ENCODE measurements at places on chromosomes 12 and 14.

- no peak for DNase-seq
These were observed 28.8 kb downstream of the KIF21A start for GRCh38 chr12:39413836-39414771.

DNA sequence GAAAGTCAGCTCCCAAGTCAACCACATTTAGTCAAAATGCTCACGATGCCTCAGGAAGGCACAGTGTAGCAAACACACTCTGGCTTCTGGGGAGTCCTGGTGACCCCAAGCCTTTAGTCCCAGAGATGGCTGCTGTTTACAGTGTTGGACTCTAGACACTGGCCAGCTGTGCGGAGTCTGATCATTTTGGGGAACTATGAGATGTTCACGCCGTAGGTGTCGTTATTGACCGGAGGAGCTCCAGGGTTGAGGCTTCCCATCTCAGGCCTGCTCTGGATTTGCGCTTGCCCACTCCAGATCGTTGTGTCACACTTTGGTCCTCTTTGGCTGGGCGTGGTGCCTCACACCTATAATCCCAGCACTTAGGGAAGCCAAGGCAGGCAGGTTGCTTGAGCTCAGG, 27.7 kb downstream of the BRI3BP start:
- DNase-seq = no peak

DNA sequence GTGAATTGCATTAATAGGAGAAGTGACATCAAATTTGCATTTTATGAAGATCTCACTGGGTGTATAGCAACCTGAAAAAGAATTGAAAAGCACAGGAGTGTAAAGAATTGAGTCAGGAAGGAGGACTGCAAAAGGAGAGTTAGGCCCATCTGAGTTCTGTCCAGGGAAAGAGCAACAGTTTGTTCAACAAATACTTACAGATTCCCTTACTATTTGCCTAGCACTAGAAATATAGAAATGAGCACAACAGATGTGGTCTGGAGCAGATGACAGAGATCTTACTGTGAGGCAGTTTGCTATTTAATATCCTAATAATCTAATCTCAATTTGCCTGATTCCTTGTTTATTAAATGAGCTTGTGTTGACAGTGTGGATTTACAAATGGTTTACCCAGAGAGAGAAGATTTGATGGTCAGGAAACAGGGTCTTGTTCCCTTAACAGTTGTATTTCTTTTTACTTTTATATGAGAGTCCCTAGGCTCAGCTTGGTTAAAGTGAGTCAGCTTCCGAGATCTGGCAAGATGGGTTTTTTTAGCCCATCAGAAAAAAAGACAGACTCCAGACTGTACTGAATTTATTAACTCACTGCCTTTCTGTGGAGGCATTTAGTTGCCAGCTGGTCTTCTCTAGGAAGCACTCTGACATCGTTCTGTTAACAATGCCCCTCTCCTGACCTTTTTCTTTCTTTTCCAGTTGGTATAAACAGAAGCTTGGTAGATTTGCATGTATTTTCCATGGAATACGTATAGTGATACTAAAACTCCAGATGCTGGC, 229.7 kb downstream of the TTC6 start:
- no peak for DNase-seq

- no peak for DNase-seq
These were observed 6.7 kb downstream of the CNOT2 start for GRCh38 chr12:70249903-70250302.

- DNase-seq = no peak
These were observed 42.1 kb downstream of the CFAP251 start for GRCh38 chr12:121960541-121960940.

DNA sequence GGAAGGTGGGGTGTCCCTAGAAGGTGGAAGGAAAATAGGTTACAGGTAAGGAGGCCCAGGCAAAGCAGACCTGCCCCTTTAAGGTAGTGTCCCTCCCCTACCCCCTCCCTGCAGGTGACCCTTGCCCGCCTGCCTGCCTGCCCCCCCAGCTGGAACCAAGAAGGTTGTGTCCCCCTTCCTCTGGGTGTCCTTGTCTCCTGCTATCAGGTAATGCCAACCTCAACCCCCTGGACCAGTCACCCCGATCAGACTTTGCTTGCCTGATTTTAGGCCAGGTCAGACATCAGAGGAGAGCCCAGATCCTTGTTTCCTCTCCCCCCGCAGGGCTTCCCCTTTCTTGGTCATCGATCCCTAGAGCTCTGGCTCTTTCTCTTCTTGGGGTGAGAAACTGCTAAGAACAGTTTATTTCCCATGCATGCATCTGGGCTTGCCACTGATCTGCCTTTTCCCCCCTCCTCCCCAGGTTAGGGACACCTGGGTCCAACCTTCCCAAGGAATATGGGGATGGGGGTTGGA, at the start of gene SLC39A5:
TSS of gene SLC39A5 (plus strand) at position 136 of the 516 bp plus-strand sequence. CDS start 1,224 bp downstream, outside the sequence.
- no peak for DNase-seq

- DNase-seq = no peak
These were observed 676 bp downstream of the SERPINA3 start for GRCh38 chr14:94612580-94613554.

DNA sequence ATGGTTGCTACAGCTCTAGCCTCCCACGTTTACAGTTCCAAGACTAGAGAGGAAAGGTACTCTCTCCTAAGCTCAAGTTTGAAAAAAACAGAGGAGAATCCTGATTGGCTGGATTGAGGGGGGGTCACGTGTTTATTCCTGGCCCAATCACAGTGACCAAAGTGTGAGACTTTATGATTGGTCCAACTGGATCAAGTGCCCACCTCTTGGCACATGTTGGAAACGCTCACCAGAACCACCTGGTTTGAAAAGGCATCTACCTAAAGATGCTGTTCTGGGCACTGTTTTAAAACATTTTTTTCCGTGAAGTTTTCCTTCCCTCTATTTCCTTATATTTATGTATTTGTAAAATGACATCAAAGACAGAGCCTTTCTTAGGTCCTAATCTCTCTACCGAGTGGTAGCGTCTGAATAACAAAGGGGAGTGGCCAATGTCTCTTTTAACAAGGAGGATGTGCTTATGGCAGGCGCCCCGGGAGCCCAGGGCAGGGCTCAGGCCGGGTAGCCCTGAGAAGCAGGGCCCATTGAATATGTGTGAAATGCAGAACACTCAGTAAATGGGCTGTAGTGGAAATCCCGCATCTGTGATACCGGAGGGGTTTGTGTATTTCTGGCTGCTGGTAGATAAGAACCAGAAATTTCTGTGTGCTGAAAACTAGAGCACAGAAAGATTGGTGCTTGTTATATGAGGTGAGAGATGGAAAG, 146.2 kb downstream of the ATP23 start:
- DNase-seq = no peak

- no peak for DNase-seq
These were observed 69.6 kb downstream of the CHST11 start for GRCh38 chr12:104526320-104526719.

GRCh38 chr12:4938900-4939299, 29.2 kb downstream of the KCNA1 start:
- DNase-seq = no peak

DNA sequence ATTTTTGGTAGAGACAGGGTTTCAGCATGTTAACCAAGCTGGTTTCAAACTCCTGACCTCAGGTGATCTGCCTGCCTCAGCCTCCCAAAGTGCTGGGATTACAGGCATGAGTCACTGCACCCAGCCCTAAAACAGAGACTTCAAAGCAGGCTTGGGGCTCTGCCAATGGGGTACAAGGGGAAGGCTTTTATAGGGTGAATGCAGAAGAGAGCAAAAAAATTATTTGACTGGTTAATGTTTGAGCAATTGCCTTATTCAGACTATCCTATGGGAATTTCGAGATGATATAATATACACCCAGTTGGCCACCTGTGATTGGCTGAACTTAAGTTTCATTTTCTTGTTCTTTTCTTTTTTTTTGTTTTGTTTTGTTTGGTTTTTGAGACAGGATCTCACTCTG, 31.5 kb upstream of the ACTN1 start:
- no peak for DNase-seq

GRCh38 chr12:49201595-49202295, 12.9 kb upstream of the TUBA1A start:
- DNase-seq = peak; percentile 43

DNA sequence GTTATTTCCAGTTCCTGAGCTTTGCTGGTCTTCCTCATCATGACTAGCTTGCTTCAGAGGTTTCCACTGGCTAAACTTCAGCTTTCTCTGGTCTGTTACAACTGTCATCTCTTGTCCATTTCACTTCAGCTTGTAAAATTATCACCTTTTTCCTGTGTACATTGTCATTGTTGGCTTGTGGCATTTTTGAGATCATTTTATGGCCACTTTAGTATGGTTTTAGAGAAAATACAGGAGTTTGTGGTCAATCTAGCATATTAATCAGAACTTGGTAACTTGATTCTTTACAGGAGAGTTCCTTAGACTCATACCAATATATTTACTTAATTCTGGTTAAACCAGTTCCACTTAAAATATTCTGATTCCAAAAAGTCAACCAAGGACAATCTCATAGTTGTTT, 235.9 kb upstream of the KITLG start:
- no peak for DNase-seq

- DNase-seq = no peak
These were observed 7.8 kb upstream of the FZD10 start for GRCh38 chr12:130154276-130155070.

GRCh38 chr12:94792693-94793092, 142.3 kb upstream of the TMCC3 start:
- DNase-seq = no peak

GRCh38 chr12:117685110-117685926, 283.5 kb downstream of the KSR2 start:
- no peak for DNase-seq

DNA sequence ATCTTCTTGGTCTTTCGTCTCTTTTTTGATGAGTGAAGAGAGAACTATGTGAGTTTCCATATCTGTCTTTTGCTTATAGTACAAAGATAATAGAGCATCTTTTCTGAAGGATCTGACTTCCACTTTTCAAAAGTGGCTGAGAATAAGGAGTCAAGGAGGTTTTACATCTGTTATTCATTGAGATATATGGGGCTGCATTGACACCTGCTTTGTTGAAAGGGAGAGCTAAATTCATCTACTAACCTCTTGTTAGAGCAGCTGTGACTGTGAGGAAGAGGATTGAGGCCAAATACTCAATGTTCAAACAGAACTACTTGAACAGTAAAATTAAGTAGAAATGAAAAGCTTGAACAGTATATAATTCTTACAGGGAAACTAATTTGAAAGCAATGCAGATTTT, 130.2 kb upstream of the ATP2B1 start:
- DNase-seq = no peak

DNA sequence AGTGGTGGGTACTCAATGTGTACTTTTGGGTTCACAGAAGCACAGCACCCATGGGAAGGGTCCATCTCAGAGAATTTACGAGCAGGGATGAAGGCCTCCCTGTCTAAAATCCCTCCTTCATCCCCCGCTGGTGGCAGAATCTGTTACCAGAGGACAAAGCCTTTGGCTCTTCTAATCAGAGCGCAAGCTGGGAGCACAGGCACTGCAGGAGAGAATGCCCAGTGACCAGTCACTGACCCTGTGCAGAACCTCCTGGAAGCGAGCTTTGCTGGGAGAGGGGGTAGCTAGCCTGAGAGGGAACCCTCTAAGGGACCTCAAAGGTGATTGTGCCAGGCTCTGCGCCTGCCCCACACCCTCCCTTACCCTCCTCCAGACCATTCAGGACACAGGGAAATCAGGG, 1.5 kb upstream of the GPR162 start:
- no peak for DNase-seq

- DNase-seq = no peak
These were observed 413.4 kb upstream of the USP15 start for GRCh38 chr12:61846765-61847164.

DNA sequence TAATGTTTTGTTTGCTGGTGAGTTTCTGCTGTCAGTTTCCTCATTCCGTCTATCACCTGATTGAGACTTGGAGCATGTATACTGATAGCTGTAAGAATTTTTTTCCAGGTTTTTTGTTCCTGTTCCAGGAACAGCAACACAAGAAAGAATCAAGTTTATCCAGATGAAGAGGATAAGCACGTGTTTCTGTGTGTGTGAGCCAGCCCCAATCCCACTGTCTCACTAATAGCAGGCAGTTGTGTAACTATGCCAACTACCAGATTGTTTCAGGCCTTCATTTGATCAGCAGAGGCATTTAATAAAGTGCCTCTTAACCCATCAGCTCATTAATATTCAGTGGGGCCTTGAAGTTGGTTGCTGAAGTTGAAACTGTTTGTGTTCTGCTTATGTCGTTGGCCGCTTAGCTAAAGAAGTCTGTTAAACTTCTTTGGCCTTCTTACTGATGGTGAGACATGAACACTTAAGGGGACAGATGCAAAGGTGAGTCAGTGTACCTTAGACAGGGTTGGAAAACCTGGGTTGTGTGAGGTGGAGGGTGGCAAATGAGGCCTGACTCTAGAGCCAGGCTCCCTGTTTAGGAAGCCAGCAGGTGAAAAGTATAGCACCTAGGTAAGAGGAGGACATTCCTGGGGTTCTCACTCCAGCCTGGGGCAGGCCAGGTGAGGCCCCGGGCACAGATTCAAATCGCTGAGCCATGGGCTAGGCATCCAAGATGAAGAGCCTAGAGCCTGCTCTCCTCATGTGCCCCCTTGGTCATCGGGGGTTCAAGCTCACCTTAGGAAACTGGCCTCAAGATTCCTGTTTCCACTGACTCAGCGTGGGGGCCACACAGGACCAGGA, 3.7 kb downstream of the ANKRD13A start:
- DNase-seq = no peak

GRCh38 chr12:27971121-27971489, 1.4 kb downstream of the PTHLH start:
- no peak for DNase-seq

GRCh38 chr12:48151103-48151771, 6.1 kb downstream of the ASB8 start:
- DNase-seq = no peak

DNA sequence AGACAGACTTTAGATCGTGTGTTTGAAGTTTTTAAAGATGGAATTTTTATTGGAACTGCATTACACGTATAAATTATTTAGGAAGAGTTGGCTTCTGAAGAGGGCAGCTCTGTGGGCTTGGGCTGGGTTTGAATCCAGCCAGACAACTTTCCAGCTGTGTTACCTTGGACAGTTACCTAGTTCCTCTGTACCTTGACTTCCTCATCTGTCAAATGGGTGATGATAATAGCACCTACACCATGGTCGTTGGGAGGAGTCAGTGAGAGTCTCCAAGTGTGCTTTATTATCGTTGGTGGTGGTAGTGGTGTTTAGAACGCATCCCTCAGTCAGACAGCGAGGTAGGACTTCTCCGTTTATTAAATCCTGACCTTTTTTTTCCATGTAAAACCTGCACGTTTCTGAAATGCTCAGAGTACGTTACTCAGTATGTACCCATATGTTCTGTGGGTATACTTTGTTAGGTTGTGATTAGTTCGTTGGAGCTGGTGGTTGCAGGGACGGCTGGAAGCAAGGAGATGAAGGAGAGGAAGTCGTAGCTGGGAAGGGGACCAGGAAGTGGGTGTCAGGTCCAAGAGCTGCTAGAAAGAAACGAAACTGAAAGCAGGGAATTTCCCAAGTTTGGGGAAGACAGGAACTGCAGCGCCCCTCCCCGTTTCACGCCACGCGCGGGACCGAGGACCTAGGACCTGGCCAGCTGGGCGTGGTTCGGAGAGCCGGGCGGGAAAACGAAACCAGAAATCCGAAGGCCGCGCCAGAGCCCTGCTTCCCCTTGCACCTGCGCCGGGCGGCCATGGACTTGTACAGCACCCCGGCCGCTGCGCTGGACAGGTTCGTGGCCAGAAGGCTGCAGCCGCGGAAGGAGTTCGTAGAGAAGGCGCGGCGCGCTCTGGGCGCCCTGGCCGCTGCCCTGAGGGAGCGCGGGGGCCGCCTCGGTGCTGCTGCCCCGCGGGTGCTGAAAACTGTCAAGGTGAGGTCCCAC, at the start of gene OAS3:
TSS of gene OAS3 (plus strand) at position 734 of the 979 bp plus-strand sequence. CDS start at position 791, 57 bp downstream.
- peak; percentile 54 for DNase-seq
